CD4-positive, alpha-beta T cell treated with Interleukin-4 for 4 hours (primary cell): ENCODE measurements at places on chromosomes 3 and 15.

DNA sequence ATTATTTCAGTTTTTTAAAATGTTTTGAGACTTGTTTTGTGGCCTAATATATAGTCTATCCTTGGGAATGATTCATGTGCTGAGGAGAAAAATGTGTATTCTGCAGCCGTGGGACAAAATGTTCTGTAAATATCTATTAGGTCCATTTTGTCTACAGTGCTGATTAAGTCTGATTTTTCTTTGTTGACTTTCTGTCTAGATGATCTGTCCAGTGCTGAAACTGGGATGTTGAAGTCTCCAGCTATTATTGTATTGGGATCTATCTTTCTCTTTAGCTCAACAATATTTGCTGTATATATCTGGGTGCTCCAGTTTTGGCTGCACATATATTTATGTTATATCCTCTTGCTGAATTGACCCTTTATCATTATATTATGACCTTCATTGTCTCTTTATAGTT is 85.2 kb downstream of the UBE2E2 start:
- DNase-seq = no peak

- no peak for DNase-seq
These were observed 6.7 kb upstream of the P2RY1 start for GRCh38 chr3:152828075-152828840.

DNA sequence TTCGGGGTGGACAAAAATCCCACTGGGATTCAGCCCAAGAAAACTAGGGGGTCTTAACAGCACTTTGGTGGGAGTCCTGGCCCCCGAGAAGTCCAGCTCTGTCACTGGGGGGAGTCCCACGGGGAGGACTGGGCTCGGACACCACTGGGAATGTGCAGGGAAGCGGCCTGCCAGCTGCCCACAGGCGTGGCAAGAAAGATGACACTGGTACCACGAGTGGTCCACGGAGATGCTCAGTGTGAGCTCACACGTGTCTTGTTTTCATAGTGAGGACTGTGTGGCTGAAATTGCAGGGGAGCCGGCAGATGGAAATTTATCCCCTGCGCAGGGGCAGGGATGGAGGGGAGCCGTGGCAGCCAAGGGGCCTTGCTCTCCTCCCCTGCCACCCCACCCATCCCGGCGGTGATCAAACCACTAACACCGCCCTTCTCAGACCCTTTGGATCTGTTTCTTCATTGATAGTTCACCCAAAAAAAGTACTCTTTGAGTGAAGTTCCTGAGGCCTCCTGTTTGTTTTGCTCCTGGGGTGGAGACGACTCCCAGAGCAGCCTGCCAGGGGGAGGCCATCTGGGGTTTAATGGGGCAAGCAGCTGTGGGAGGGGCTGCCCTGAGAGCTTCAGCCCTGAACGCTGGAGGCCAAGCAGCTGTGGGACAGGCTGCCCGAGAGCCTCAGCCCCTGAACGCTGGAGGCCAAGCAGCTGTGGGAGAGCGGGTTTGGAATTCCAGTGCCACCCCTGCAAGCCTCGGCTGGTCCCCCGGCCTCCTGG is 130.9 kb downstream of the LRRK1 start:
- no peak for DNase-seq

DNA sequence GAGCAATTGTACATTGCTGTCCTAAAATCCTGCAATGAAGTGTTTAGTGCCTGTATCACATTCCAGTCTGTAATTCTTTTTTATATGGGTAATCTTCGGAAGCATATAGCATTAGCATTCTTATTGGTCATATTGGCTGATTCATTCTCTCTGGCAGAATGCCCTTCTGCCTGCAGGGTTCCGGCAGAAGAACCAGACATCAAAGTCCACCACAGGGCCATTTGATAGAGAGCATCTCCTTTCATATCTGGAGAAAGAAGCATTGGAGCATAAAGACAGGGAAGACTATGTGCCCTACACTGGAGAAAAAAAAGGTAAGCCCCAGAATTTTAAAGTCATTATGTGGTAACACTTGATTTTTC is 39.6 kb downstream of the TMOD3 start:
- no peak for DNase-seq
